ENCODE measurements at places on chromosomes 7 and 10. TPM values are rescaled to one million over a fixed set of nuclear protein-coding genes. Genes with fewer than 3 reads are reported as not detected.

UNCX gene
- not detected for total RNA-seq

GIMAP4 gene
- not detected for total RNA-seq

CCL24 gene
- total RNA-seq = not detected

LSM8 gene
- total RNA-seq = 91.8 TPM

DENND10 gene
- 28.7 TPM for total RNA-seq
